ENCODE measurements at places on chromosomes 5 and 9.

DNA sequence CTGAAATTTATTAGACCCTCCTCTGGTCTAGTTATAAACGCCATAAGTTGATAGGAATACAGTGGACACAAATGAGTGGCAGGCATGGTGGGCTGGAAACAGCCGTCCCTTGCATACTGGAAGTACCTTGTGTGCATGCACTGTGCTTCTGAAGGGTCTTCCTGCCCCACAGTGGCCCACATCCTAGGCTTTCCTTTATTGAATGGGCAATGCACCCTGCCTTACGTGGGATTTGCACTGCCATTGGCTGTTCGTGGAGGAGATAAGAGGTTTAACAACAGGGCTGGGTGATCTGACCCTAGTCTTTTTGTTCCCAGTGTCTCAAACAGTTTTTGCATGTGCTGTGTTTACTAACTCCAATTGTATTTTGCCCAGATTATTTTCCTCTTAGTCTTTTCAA lies 480.8 kb downstream of the GADD45G start:
- no peak for DNase-seq

- DNase-seq: no peak
Measured at GRCh38 chr5:178502401-178503100, 87.6 kb downstream of the COL23A1 start.

DNA sequence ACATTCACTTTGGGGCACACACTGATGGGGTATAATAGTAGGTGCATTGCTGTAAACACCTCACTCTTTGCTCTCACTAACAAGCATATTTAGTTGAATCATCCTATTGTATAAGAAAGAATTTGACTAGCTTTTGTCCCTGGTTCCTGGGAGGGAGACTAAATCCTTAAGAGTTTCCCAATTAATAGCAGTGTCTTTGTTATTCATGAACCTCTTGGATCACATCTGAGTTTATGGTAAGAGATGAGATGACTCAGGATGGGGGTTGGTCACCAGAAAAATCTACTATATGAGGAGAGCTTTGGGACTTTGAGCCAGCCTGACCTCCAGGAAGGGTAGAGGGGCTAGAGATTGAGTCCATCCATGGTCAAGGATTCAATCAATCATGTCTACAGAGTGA lies 56.8 kb downstream of the PUM3 start:
- DNase-seq: peak; percentile 4

- no peak for DNase-seq
Measured at GRCh38 chr5:166906991-166907713, 1384.3 kb upstream of the WWC1 start.

DNA sequence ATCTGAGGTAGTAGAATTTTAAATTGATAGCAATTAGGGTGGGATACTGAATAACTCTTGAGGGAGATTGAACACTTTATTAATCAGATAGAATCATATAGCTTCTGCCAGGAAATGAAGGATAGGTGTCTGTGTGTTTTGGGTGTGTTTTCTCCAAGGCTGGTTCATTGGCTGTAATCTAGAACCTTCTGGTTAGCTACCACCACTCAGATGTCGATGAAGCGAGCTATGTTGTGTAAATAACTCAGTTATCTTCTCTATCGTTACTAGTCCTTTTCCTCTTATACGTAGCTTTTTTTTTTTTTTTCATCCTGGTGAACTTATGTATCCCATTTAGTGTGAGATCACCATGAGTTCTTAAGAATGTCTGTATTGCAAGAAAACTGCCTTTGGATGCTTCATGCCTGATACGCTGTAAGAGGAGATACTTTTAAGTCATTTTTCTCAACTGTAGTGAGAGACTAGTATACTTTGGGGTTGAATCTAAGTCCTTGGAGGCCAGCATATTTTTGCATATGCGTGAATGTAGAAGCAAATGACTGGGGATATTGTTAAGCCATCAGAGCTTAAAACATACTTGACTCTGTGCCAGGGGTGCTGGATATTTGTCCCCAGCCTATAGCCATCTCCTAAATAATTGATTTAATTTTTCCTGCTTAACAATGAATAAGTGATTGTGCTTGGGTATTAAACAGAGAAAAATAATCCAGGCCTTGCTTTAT lies 2.1 kb downstream of the TNFAIP8 start:
- DNase-seq: no peak

DNA sequence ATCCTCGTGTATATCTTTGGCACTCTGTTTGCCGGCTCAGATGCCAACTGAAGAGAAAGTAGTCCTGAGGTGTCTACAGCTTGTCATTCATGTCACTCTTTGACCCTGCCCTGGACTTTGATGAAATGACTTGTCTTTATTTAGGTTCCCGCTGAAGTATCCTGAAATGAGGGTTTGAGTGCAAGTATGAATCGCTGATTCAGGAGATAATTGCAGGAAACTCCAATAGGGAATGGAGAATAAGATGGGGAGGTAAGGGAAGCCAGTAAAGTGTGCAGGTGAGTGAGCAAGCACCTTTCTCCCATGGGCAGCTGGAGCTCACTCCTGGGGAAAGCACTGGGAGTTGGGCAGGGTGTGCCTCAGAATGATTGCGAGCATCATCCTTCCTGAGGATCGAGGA lies 50.3 kb upstream of the ZFR start:
- DNase-seq: no peak

GRCh38 chr5:95327211-95327610 lies 42.3 kb upstream of the MCTP1 start:
- DNase-seq: no peak

GRCh38 chr9:78407636-78408312 lies 110.8 kb downstream of the PSAT1 start:
- DNase-seq: no peak

- no peak for DNase-seq
Measured at GRCh38 chr5:35309365-35310130, 79.3 kb upstream of the PRLR start.

- DNase-seq: no peak
Measured at GRCh38 chr5:173197375-173197891, 37.6 kb downstream of the NKX2-5 start.

DNA sequence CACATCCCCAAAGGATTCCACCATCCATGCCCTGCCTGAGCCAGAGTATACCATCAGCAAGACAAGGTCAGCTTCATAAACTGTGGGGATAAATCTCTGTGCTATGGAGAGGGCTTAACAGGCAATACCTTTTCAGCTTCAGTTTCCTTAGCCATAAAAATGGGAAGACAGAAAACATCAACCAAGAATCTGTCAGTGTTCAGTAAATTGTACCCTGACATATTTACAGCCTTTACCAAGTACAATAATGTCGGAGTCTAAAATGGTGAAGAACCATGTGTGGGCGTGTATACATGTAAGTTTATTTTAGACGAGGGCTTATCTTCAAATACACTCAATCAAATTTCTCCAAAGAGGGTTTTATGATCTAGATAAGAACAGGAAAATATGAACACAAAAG lies 94.7 kb downstream of the ELAVL2 start:
- no peak for DNase-seq

- DNase-seq: no peak
Measured at GRCh38 chr5:117776977-117777376, 1202.4 kb upstream of the SEMA6A start.

DNA sequence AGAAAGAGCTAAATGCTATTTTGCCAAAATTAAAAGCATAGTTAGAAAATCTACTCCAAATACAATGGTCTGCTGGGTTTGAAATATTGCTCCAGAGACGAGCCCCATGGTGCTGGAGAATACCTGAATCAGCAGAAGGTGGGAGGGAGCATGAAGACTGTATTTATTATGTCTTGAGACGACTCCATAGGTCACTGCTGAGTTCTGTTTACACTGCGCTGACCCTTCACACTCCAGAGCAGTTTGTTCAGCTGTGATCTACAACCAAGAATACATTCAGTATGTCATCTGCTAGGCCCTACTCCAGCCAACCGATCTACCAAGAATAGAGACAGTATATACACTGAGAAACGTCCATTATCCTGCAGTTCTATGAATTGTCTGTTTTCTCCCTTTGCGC lies 150.5 kb downstream of the TLE1 start:
- no peak for DNase-seq

GRCh38 chr9:78273761-78274160 lies 23.2 kb upstream of the PSAT1 start:
- no peak for DNase-seq

- peak; percentile 96 for DNase-seq
Measured at GRCh38 chr5:141521244-141521781, 32.4 kb downstream of the PCDHGC5 start.

DNA sequence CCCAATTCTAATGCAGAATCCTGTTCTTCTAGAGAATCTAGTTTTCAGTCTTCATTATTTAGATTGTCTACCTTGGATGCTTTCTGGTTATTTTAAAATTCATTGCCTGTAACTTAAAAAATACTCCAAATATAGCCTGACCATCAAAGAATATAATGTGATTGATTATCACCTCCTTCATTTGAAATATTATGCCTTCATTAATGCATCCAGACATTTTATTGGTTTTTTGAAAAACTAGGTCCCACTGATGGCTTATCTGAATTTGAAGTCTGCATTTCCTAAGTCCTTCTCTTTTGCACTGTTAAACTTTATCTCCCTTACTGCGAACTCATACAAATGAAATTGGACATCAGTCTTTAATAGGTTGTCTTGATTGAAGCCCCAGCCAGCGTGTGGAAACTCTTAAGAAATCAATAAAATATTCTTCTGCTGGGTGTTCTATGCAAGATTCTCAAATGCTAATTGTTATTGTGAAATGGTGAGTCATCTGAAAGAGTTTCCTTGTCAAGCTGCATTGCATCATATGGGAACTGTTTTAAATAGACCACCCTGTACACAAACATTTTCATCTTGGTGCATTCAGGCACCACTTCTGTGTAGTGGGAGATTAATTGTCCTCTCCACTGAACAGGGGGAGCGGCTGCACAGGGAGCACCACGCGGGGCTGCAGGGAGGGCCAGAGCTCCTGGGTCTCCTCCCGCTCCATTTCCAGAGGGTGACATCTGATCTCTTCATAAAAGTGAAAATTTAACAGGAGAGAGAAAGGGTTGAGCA lies 92.3 kb upstream of the FANCC start:
- DNase-seq: peak; percentile 59

DNA sequence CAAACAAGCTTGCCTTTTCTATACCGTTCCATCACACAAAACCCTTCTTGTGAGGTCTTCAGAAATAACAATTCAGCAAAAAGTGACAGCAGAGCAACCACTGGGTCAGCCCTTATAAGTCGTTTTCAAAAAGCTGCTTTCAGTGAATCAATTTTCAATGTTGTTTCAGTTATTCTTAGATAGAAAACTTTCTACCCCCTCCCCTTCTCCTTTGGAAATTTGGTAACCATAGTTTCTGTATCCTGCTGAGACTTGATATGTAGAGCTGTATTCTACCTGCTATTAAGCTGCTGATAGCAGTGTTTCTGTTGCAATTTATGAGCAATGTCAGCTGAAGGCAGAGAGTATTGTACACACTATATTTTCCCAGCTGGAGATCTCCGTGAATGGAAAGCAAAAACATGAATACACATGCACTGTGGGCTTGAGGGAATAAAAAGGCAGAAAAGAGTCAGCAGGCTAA lies 75.7 kb downstream of the ZNF608 start:
- DNase-seq: no peak

DNA sequence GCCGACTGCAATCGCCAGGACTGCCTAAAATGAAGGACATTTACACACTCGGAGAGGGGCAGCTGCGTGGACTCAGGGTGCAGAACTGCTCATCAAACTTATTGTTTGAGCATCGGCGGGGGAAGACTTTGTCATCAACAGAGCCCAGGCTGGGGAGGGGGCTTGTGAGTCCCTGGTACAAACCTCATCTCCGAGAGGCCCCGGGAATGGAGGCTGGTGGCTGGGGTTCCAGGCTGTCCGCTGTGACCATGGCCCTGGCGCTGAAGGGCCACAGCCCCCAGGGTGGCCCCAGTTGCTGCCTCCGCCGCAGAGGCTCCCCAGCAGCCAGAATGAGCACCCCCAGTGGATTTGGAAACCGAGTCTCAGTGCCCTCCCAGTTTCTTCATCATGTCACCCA lies 46.1 kb upstream of the RNU6ATAC start:
- DNase-seq: no peak

- DNase-seq: no peak
Measured at GRCh38 chr5:176560364-176560763, 11.2 kb downstream of the CDHR2 start.

GRCh38 chr9:21402386-21403251 lies 6.3 kb upstream of the IFNA8 start:
- DNase-seq: no peak

DNA sequence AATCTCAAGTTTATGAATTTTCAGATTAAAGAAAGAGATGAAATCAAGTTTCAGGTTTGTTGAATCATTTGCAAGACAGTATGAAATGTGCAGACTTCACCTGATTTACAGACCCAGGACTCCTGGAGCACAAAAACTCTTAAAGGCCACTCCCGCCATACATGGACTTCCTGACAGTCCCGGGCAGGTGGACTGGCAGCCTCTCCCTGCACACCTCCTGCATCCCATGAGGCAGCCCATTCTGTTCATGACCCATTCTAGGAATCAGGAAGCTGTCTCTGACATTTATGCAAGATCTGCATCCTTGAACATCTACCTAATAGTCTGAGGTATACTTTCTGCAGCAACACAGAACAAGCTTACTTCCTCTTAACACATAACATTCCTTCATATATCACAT lies 5.9 kb downstream of the DDX31 start:
- no peak for DNase-seq

DNA sequence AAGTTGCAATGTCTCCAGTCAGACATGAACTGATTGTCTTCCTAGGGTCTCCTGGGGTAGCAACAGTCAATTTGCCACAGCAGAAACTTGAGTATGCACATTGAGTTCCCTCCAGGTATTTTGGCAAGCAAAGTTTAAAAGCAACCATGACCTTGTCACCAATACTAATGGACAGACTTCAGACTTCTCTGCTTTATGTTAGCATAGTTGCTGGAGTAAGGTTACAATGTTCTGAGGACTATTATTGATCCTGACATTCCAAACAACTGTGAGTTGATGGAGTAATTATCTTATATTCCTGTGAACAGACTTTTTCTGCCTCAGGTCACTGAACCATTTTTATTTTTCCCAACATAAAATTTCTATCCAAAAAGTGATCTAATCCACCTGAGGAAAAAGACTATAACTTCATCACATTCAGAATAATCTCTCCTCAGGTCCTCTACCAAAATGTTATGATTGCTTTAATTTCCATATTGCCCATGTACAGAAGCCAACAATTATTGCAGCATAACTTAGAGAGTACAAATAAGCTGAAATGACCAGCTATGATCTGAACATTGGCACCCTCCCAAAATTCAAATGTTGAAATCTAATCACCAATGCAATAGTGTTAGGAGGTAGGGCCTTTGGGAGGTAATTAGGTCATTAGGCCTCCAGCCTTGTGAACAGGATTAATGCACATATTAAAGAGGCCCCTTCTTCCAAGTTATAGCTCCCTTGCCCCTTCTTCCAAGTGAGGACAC lies 228.3 kb downstream of the PDE4D start:
- no peak for DNase-seq

GRCh38 chr9:129070696-129071525 lies 10.0 kb upstream of the DOLPP1 start:
- DNase-seq: no peak

- no peak for DNase-seq
Measured at GRCh38 chr9:8234316-8234715, 434.7 kb upstream of the DMAC1 start.

DNA sequence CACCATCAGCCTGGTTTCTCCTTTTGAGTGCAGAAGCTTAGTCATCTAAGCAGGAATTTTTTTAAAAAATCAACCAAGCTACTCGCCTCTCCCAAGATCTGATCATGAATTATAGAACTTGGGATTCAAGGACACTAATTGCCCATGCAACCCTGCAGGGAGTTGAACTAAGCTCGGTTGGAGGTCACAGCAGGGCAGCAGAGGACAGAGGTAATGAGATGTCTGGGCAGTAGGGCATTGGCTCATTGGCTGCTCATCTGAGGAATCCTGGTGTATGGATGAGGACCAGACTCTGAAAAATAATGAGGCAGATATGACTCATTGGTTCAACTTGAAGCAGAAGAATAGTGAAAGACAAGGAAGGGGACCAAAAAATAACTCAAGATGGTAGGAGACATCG lies 111.8 kb upstream of the TLE1 start:
- no peak for DNase-seq
